Activated CD8-positive, alpha-beta T cell treated with anti-CD3 and anti-CD28 coated beads for 36 hours (primary cell): ENCODE measurements at places on chromosomes 13 and 19. TPM values are rescaled to one million over a fixed set of nuclear protein-coding genes. Genes with fewer than 3 reads are reported as not detected.
A peak's percentile ranks its signal among the peaks of the same experiment; 100 is the strongest.

DNA sequence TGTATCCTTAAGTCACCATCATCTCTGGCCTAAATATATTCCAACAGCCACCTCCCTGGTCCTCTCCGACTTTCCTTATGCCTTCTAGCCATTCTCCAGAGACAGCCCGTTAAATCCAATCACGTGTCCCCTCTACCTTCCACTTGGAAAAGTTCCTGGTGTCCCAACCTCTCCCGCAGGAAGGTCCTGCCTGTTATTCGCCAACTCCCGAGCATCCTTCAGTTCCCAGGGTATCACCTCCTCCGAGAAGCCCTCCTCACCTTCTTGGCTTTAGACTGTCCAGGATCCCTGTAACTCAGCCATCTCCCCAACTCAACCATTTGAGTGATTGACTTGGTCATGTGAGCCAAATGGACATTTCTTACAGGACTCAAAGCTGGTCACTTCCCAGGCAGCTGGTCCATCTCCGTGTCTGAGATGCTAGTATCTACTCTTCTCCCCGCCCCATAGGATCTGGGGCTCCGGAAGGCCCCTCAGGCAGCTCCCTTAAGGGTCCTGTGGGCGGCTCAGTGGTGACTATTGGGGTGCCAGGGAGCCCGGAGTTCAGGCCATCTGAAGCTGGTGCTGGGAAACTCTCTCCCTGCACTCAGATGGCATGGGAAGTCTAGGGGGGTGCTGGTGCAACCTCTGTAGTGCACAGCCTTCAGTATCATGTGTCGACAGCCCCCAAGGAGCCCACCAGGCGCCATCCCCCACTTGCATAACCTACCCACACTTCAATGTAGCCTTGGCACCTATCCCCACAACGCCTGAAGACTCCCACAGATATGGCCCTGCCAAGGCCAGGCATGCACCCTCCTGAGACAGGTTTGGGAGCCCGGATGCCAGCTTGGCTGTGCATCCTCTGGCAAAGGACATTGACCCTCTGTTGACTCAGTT, 27.9 kb upstream of the NANOS3 start:
- DNase-seq = no peak

DNA sequence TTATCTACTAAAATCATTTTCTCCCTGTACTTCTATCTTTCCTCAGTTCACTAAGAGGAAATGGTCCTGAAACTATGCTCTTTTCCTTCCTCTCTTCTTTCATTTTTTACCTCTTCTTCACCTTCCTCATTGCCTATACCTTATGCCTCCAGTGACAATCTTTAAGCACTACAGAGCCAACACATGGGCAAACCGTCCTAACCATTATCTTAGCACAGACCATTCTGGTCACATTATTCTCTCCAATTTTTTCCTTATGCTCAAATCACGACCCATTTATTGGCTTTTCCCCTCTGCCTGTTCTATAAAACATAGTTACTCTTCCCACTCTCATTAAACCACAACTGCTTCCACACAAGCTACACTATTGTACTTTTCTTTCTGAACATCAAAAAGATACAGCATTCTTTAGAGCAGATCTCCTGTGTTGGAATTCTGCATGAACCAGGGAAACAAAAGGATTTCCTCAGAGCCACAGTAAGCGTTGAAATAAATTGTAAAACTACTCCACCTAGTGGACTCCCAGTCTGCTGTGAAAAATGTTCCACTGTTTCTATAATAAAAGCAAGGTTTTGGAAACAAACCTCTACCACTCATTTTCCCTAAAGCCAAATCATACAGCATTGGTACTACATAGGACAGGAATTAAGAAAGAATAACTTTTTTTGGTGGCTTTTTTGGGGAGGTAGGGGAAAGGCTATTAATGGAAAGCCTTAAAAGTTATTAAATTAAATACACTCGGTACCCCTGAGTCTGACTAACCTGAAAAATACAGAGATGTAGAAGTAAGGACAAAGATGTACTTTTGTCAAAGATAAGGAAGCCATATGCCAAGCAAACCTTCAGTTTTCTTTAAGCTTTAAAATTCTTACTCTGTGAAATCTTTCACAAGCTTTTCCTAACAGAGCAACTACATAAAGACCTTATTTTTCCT, 19.5 kb downstream of the NUFIP1 start:
- DNase-seq = no peak

- no peak for DNase-seq
Measured at GRCh38 chr13:71831716-71832115, 35.3 kb downstream of the DACH1 start.

- DNase-seq = no peak
Measured at GRCh38 chr13:51626749-51627148, 42.5 kb downstream of the WDFY2 start.

- DNase-seq = no peak
Measured at GRCh38 chr19:55622242-55622969, 2.0 kb downstream of the ZNF784 start.

DNA sequence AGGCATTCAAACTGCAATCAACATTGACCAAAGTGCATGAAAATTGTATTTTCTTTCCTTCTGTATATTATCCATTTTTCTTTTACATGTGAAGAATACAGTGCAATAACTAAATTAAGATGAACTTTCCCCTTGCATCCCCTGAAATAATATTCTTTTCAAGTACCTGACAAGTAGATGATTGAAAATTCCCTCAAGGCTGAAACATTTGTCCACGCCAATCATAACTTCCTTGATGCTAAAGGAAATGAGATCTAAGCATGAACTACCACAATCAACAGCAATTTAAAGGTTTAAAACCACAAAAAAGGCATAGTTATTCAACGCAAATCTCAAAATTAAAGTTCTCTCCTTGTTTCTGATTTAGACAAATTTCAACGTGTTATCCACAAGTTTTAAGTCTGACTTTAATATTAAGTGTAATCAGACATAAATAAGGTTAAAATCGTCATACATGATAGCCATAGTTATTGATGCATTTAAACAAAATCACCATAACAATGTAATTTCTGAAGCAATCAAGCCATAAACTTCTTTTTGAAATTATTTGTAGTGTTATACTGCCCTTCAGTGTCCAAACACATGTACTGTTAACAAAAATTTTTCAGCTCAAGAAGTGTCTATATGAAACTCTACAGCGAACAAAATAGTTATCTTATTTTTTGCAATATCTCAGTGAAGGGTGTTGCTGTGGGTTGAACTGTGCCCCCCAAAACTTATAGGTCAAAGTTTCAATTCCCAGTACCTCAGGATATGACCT, 169.5 kb downstream of the DCLK1 start:
- no peak for DNase-seq

DNA sequence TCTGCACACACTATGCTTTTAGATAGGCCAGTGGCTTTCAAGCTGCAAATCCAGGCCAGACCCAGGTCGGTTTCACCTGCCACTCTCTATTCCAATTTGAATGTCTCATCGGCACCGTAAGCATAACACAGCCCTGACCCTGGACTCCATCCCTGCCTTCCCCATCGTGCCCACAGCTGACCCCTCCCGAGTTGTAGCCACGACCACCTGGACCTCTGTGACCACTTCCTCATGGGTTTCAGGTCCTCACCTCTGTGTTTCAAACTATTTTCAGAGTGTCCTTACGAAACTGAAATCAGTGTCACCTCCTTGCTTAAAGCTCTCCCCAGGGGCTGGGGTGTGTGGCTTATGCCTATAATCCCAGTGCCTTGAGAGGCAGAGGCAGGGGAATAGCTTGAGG, 9.0 kb upstream of the HSH2D start:
- no peak for DNase-seq

DNA sequence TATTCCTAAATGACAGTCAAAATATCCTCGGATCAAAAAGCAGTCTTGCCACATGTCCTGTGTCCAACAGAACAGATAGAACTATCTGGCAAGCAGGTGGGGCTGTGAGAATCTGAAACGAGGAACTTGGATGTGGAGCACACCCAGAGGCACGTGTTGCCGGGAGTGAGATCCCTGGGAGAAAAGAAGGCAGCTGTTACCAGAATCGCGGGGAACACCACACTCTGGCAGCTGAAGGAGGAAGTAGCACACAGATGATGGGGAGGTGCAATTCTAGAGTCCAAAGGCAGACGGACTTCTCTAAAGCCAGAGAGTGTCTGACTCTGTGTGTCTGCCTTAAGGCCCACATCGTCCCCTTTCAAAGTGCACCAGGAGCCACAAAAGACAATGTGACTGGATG, 22.3 kb downstream of the SLC7A1 start:
- DNase-seq = no peak

- no peak for DNase-seq
Measured at GRCh38 chr19:9620842-9621155, 233 bp downstream of the ZNF561 start.

DNA sequence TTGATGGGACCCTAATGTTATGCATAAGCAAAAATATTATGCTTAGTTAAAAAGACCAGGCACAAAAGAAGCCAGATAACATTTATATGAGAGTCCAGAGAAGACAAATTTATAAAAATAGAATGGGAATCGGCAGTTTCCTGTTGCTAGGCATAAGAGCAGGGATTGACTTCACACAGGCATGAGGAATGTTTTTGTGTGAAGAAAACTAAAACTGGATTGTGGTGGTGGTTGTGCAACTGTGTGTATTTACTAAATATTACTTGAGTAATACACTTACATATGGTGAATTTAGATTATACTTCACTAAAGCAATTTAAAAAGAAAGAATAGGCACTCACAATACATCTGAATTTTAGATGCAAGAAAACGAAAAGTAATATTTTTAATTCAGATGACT, 108.3 kb downstream of the SLITRK1 start:
- DNase-seq = no peak

- DNase-seq = no peak
Measured at GRCh38 chr19:38580080-38580479, 37.7 kb downstream of the MAP4K1 start.

- DNase-seq = no peak
Measured at GRCh38 chr13:54628383-54628782, 1599.8 kb downstream of the OLFM4 start.

GRCh38 chr13:32121316-32121715, 89.7 kb downstream of the FRY start:
- DNase-seq = no peak

- no peak for DNase-seq
Measured at GRCh38 chr13:25632166-25632888, 260.6 kb downstream of the ATP8A2 start.

DNA sequence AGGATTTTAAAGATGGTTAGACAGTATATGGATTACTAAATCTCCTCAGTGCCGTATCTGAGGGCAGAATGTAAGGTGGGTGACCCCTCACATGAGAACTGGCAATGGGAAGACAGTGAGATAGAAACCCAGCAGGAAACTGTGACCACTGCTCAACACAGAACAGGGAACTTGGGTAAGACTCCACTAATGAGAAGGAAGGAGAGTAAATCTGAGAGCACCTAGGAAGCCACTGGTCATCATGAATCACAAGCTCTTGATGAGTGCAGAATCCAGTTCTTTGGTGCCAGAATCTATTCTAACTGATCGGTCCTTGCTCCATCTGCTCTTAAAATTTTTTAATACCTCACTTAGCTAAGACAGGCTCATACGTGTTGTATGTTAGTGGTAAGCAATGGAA, 261.8 kb downstream of the KLF12 start:
- no peak for DNase-seq

- peak; percentile 32 for DNase-seq
Measured at GRCh38 chr19:12880551-12881171, 588 bp downstream of the DNASE2 start.

DNA sequence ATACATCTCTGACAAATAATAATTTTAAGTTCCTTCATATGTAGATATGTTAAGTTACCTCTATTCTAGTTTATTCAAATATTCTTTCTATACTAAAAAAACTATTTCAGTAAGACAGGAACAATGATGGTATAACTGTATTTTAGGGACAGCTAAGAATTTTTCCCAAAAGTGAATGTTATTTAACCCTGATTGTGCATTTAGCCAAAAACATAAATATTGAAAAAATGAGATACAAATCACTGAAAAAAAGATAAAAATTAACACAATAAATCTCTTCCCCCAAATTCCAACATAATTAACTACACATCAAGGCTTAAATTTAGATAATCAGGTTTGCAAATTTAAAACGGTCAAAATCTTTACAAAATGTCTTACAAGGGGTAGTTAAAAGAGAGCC, 58.1 kb downstream of the KCNRG start:
- no peak for DNase-seq

GRCh38 chr13:43088093-43088511, 64.7 kb downstream of the DNAJC15 start:
- DNase-seq = no peak

DNA sequence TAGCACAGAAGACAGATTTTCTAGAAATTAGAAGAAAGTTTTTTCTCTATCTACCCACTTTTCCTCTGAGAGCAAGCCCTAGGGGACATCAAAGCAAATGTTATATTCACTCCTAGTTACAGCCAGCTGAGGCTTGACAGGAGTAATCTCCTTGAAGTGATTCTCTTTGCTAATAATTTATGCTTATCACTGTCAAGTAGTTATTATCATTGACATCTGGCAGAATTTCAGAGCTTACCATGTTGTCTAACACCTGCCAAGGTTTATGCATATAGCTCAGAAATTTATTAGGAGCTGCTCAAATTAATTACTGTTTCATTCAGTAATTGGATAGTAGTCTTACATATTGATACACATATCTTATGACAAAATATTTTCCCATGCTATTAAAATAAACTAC, 465.9 kb upstream of the ATXN8OS start:
- no peak for DNase-seq

DNA sequence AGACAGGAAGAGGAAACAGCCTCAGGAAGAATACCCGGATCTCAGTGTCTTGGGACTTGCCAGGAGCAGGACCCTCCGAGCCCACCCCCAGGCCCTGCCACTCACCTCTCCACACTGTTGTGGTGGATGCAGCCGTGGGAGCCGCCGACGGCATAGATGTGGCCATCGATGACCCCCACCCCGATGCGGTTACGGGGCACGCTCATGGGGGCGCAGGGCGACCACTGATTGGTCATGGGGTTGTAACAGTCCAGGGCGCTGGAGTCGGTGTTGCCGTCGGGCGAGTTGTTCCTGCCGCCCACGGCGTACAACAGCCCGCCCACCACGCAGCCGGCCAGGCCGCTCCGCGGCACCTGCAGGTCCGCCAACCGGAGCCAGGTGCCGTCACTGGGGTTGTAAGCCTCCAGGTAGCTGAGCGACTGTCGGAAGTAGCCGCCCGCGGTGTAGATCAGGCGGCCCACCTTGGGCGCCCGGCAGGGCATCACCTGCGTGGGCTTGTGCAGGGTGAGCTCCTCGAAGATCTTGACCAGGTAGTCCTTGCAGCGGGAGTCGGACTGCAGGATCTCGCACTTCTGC, 11.6 kb downstream of the KEAP1 start:
- no peak for DNase-seq

The CBARP gene
- 0.86 TPM for total RNA-seq

The KLC3 gene
- total RNA-seq = not detected

The CYP4F12 gene
- not detected for total RNA-seq

The ZNF225 gene
- 3.0 TPM for total RNA-seq

The LRRC63 gene
- 0.59 TPM for total RNA-seq

The MPV17L2 gene
- total RNA-seq = 8.5 TPM

The AMH gene
- 6.1 TPM for total RNA-seq

The ZNF490 gene
- total RNA-seq = 6.8 TPM

The MISP3 gene
- total RNA-seq = 1.5 TPM

The CDX2 gene
- not detected for total RNA-seq

The TUBB4A gene
- total RNA-seq = 10.6 TPM
